Activated CD4-positive, alpha-beta T cell treated with anti-CD3 and anti-CD28 coated beads, Interleukin-2, amount 10 ng/mL, durations not matched to agents 7 days and 5 days (primary cell): ENCODE measurements at places on chromosomes 2 and 18. TPM values are rescaled to one million over a fixed set of nuclear protein-coding genes. Genes with fewer than 3 reads are reported as not detected.

Gene TCF23
- not detected for total RNA-seq

Gene GKN2
- not detected for total RNA-seq

DNA sequence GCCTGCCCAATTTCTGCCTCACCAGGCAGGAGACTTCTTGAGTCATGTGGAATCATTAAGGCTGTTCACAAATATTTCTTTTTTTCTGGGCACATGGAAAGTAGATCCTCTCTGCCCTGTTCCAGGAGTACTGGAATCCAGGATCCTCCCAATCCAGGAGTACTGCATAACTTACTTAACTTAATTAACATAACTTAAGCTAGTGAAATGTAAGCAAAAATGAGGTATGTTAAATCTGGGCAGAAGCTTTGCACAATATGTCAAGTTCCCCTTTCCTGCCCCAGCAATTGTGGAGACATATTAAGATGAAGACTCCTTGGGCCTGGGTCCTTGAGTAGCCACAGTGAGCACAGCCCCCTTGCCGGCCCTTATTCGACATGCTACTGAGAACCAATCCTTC lies 3.2 kb downstream of the CD207 start:
- no peak for DNase-seq

Gene RPIA
- 34.3 TPM for total RNA-seq

Gene CD226
- total RNA-seq: 126 TPM
